ENCODE measurements at places on chromosomes 1 and 21.
A peak's percentile ranks its signal among the peaks of the same experiment; 100 is the strongest.

DNA sequence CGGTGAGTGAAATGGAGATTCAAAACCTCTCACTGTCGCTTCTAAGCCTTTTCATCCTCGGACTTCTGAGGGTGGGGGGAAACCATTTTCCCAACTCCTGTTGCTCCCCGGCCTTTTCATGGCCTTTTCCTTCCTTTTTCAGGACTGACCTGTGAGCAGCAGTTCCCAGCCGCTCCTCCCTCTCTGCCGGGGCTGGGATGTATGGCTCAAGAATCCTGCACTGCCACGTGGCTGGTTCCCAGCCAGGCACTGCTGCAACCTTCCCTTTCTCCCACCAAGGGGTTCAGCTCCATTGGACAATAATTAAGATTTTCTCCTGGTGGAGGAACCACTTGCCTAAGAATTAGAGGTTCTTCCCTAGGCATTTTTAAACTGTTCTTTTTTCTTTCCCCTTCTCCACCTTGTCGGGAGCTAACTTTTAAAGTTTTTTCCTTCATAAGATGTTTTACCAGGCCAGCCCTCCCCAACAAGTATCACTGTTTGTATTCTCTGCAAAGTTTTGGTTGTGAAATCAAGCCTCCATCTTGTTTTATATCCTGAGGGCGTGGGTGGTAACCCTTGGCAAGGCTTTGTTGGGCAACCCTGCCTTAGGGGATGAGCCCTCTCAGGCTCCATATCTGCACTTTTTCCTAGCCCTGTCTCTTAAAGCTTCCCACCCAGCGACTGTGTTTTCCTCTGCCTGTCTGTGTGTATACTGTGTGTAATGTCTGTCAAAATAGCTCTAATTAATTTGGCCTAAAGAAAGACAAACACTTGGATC, 1166.6 kb upstream of the ADGRL2 start:
- DNase-seq = no peak

- peak; percentile 20 for DNase-seq
These were observed at the start of gene NCAM2 for GRCh38 chr21:20997636-20998455. TSS of gene NCAM2 (plus strand) at chr21:20998409.

DNA sequence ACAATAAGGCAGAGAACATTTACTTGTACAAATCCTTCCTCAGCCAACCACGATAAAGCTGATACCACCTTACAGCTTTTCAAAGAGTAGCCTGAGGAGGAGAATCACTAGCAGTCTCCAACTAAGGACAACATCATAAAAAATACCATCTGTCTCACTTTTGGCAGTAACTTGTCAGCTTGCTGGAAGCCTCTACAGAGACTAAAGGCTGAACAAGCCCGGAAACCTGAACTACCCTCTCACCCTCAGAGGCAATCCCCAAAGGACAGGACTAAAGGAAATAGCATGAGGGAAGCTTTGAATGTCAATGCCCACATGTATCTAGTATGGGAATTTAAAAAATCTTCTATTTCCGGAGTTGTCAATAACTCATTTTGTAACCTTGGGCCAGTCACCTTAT, 10.6 kb downstream of the SRSF4 start:
- no peak for DNase-seq

DNA sequence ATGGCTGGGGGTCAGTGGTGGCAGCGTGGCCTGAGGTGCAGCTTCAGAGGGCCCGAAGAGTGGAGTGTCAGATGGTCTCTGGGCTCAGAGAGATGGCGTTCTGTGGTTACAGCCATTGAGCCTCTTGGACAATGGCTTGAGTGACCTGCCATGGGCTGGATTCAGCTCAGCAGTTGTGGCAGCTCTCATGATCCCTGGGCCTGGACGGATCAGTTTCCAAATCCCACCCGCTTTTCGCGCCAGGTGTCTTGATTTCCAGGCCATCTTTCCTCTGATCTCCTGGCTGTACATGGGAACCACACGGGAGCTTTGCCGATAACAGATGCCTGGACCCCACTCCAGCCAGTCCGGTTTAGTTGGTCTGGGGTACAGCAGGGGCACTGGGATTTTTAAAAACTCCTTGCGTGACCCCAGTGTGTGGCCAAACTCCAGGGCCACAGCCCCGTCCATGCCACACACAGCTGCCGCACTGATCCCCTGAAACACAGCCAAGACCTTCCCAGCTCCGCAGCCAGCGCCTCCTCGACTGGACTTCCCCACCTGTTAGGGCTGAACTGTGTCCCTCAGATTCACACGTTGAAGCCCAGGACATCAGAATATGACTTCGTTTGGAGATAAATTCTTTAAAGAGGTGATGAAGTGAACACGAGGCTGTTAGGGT, 67.9 kb downstream of the ATP5PO start:
- no peak for DNase-seq

DNA sequence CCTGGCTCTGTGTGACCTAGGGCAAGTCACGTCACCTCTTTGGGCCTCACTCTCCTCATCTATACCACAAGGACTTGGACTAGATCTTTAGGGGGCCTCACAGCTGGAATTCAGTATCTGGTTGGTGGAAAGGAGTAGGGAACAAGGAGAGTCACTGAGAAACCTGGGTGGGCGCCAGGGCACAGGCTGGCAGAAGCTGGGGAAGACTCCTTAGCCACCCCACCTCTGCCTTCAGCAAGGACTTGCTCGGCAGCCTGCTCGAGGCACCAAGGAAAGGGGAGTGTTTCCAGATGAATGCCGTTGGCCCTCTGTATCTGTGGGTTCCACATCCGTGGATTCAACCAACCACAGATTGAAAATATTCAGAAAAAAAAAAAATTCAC, 1.2 kb upstream of the OPTC start:
- DNase-seq = no peak
